ENCODE measurements at places on chromosomes 16 and 17. TPM values are rescaled to one million over a fixed set of nuclear protein-coding genes. Genes with fewer than 3 reads are reported as not detected.

CTRB1 gene
- not detected for total RNA-seq

MYH8 gene
- not detected for total RNA-seq

KCNG4 gene
- total RNA-seq = not detected

UBALD1 gene
- total RNA-seq = 55.3 TPM

SPAG5 gene
- total RNA-seq = 76.7 TPM

DRC3 gene
- total RNA-seq = 2.4 TPM

USP31 gene
- total RNA-seq = 13.1 TPM

CACNA1H gene
- total RNA-seq = 17.2 TPM

NOXO1 gene
- total RNA-seq = not detected

AATK gene
- total RNA-seq = 0.17 TPM

PRAC2 gene
- total RNA-seq = not detected

SMIM22 gene
- total RNA-seq = not detected

CHD3 gene
- 60.4 TPM for total RNA-seq

HERPUD1 gene
- total RNA-seq = 93.1 TPM

AATF gene
- 144 TPM for total RNA-seq

SLC38A8 gene
- total RNA-seq = not detected

TRPV2 gene
- total RNA-seq = 0.28 TPM

TEX2 gene
- 15.2 TPM for total RNA-seq

PHOSPHO1 gene
- 0.97 TPM for total RNA-seq

TMEM98 gene
- total RNA-seq = 39.9 TPM

TMEM88 gene
- 0.45 TPM for total RNA-seq

MYBBP1A gene
- 106 TPM for total RNA-seq

CCL22 gene
- 0.05 TPM for total RNA-seq

TNP2 gene
- not detected for total RNA-seq

FBXO39 gene
- total RNA-seq = not detected

SMIM5 gene
- 0.74 TPM for total RNA-seq

KRT20 gene
- total RNA-seq = 0.61 TPM

ZNF469 gene
- 14.1 TPM for total RNA-seq

Measured in A549 treated with ZK216348 at 1 μM for 4 hours (cell line).